ENCODE measurements at places on chromosomes 2 and 18.

- no peak for DNase-seq
Measured at GRCh38 chr2:225468131-225468530, 68.6 kb downstream of the NYAP2 start.

DNA sequence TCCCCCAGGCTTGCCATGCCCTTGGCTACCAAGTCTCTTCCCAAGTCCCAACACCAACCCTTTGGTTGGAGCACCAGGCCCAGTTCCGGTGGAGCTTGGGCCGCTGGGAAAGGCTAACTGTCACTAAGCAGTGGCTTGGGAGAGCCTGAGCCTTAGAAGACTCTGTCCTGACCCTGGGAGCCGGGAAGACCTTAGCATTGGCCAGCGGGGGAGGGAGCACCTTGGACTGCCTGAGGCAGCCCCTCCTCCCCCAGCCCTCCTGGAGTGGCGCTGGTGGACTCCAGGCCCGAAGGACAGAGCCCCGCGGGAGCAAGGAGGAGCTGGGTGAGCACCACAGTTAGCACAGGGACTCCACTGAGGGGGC is 62.5 kb upstream of the POMC start:
- DNase-seq, result no peak

DNA sequence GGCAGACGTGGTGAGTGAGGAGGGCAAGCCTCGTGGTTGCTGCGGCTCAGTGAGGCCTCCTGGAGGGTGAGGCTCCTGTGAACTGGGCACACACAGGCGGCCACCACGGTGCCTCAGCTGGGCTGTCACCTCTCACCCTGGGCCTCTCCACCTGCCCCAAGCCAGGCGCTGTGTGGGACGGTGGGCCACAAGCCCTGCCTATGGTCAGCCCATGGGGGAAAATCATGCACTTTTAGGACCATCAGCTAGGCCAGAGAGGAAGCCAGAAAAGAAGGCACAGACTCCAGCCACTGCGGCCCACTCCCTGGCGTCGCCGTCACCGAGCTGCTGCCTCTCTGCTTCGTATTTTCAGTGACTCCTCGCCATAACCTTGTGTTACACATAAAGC is 28.5 kb upstream of the HS6ST1 start:
- no peak for DNase-seq

GRCh38 chr2:37698931-37699481 is 27.6 kb upstream of the CDC42EP3 start:
- no peak for DNase-seq

GRCh38 chr2:75054296-75054695 is 95.9 kb downstream of the POLE4 start:
- DNase-seq, result no peak

DNA sequence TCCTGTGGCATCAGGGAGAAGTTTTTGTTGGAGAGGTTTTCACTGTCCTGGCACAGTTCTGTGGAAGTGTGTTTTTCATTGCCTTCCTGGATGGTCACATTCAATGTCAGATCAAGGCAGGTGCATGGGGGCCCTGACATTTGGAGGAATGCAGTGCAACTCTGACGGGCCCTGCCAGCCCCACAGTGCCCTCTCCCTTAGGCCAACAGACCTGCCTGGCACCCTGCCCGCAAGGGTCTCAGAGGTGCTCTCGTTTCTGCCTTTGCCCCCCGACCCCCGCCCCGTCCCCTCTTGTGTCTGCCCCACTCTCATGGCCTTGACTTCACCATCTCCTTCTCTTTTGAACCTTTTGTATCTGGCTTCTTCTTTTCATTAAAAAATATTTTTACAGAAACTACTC is 257.2 kb upstream of the HDAC4 start:
- no peak for DNase-seq

- no peak for DNase-seq
Measured at GRCh38 chr2:64179582-64180321, 35.5 kb upstream of the PELI1 start.

DNA sequence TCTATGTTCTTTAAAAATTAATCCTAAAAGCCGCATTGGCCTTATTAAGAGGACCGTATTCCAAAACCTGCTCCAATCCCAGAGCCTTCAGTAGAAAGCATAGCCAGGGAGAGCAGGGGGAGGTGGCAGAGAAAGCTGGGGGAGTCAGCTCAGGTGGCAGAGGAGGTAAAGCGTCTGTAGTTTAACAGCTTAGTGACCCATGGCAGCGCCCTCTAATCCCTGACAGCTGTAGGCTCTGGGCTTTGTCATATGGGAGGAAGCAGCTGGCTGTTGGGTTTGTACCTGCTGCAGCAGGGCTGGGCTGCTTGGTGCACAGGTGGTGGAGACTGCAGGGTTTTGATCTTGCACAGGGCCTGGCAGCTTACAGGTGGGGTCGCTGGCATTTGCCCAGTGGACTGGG is 50.6 kb downstream of the THNSL2 start:
- DNase-seq, result no peak

DNA sequence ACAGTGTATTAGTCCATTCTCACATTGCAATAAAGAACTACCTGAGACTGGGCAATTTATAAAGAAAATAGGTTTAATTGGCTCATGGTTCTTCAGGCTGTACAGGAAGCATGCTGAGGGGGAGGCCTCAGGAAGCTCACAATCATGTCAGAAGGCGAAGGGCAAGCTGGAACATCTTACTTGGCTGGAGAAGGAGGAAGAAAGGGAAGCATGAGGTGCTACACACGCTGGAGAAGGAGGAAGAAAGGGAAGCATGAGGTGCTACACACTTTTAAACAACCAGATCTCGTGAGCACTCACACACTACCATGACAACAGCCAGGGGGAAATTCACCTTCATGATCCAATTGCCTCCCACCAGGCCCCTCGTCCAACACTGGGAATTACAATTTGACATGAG is 95.3 kb upstream of the FAM110C start:
- DNase-seq, result no peak

GRCh38 chr18:23277399-23277798 is 142.1 kb downstream of the CABLES1 start:
- no peak for DNase-seq

DNA sequence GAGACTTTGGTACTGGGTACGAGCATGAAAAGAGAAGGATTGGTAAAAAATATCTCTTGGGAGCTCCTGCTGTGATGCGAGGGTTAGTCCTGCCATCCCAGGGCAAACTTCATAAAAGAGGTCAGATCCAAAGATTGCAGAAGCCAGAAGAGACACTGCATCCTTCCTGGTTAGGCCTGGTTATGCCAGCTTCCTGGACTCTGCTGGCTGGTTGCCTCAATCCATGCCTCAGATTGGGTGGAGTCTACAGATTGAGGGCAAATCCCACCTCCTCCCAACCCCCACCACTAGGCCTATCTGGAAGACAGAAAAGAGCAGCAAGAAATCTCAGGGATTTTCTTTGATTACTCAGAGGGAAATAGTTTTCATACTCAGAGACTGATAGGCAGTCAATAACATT is 5.3 kb upstream of the ACADL start:
- no peak for DNase-seq

DNA sequence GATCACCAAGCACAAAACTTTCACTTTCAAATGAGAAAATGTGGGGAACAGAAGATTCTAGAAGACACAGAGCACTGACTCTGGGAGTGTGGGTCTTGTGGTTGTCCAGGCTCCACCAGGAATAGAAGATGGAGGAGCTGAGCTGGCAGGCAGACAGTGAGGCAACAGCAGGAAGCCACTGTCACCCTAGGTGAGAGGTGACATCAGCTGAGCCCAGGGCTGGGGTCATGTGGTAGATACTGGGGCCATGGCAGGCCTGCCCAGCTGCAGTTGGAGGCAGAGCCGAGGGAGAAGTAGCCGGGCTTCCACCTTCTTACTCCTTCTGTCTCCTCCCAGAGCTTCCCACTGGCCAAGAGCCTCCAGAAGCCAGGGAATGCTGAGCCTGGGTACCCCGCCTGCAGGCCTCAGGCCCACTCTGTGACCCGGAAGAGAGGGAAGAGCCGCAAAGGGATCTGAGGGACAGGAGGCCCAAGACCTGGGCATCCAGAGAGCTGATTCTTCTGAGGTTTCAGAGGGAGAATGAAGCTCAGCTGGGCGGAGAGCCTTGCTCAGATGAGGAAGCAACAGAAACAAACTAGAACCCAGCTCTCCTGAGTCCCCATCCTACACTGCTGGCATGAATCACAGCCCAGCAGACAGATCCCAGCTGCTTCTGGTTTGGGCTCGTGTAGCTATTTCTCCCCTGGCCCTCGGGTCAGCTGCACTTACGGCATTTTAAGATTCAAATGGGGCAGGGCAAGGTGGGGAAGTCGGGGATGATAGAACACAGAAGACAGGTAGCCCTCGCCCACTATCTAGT is 39.8 kb upstream of the ASAP2 start:
- no peak for DNase-seq

DNA sequence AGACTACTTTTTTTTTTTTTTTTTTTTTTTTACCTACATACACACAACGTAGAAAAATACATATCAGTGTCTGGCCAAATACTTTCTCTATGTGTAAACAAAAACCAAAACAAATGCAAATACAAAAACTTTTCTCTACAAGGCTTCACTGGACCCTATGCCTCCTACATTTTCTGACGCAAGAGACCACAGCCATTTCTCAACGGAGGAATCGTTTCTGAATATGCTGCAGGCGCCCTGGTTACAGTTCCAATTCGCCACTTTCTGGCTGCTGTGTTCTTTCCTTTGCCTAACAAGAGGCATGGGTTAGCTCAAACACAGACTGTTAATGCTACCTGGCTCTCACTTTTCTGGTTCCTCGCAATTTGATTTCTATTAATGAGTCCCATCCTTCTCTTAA is 96.4 kb downstream of the EPB41L3 start:
- no peak for DNase-seq

DNA sequence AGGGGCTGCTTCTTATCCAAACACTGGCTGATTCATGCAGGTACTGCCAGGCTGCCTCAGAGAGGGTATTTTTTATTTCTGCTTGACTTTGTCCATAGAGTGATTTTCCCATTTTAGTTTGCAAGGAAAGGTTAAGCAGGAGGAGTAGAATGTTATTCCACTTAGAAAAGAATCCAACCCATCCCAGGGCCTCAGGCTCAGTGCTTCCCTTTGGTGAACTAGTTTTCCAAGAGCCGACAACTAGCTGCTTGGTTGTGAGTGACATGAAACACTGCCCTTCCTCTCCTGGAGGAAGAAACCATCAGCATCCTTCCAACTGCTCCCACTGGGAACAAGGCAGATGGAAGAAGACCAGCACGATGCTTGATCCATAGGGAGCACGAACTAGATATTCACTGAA is 58.5 kb downstream of the BCL2 start:
- DNase-seq, result no peak

All from bone marrow (tissue), 2 donors.